Stimulated activated CD4-positive, alpha-beta T cell treated with anti-CD3 and anti-CD28 coated beads, Interleukin-15, amount 100 ng/mL, for 1 hour (primary cell): ENCODE measurements at places on chromosomes 5 and 9.
A peak's percentile ranks its signal among the peaks of the same experiment; 100 is the strongest.

GRCh38 chr5:113274836-113275414 is 159.9 kb downstream of the TSSK1B start:
- no peak for DNase-seq

- DNase-seq, result no peak
Measured at GRCh38 chr5:5586721-5587120, 164.2 kb downstream of the ICE1 start.

- no peak for DNase-seq
Measured at GRCh38 chr5:670396-671270, 22.5 kb downstream of the TPPP start.

GRCh38 chr5:76804266-76804665 is 14.6 kb upstream of the F2RL1 start:
- DNase-seq, result no peak

- DNase-seq, result no peak
Measured at GRCh38 chr5:109674596-109674995, 15.1 kb upstream of the MAN2A1 start.

DNA sequence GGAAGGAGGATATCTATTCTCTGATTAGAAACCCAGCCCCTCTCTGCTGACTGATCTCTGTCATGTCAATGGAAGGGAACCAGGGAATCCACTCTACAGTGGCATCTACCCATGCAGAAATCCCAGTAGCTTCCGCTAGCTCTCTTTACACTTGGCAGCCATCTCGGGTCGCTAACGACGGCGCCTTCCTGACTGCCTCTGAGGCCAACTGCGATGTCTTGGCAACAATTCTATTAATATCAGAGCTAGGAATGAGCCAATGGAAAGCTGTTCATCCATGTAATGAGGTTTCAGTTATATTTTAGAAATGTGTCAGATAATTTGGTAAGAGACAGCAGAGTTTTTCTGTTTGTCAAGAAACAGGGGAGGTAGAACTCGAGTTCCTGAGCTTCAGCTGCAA is 67.6 kb upstream of the ATP10B start:
- DNase-seq, result no peak

DNA sequence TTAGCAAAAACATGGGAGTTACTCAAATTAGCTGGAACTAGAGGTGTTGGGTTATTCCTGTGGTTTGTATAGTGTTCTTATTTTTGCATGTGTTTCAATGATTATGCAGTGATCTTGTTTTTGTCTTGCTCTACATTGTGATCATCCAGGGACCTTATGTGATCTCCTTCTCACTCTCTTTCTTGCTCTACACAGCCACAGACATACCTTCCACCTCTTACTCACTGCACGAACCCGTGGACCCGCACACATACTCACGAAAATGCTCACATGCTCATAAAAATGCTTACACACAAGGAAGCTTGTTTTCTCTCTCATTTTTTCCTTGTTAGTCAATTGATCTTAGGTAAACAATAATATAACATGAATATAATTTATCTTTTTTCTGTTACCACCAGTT is 187.1 kb downstream of the KDM4C start:
- DNase-seq, result no peak

DNA sequence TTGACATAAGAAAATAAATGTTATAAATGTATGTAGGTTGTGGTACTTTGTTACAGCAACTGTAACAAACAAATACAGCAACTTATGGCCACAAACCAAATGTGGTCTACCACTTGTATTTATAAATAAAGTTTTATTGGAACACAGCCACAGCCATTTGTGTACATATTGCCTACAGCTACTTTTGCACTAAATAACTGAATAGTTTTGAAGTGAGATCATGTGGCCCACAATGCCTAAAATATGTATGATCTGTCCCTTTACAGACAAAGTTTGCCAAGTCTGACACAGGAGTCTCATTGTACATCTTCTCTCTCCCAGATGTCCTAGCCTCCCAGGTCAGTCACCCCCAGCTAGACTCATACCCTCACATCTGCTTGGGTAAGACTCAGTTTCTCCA is 283.6 kb upstream of the PRDM9 start:
- DNase-seq, result no peak

DNA sequence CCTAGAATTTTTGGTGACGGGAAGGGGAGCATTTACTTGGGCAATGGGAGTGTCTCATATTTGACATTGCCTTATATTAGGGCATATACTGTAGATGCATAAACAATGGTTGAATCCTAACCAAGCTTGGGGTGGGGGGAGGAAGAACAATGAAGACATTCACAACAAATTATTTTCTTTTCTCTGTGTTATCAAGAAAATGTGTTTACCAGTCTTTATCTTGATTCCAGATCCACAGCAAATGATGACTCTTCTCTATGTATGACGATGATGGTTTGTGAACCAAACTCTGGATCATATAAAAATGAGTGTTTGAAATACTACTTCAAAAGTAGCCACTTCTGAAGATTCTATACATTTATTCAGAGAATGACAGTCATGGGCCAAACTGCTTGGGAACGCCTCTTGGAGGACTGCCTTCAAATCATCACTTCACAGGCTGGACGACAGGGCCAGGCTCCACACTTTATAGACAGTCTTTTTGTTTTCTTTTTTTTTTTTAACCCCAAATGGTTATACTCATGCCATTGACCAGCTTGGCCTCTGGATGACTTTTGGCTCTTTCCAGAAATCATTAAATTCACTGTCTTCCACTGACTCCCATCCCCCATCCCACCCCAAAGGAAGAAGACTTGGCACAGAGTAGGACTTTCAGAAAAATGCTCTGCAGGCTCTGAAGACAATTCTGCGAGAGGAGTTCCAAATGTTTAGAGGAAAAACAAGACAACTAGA is 123.8 kb upstream of the LIFR start:
- no peak for DNase-seq

GRCh38 chr9:137156567-137157375 is 13.1 kb downstream of the LRRC26 start:
- peak; percentile 52 for DNase-seq

GRCh38 chr5:88861231-88861630 is 21.8 kb downstream of the MEF2C start:
- DNase-seq, result no peak

DNA sequence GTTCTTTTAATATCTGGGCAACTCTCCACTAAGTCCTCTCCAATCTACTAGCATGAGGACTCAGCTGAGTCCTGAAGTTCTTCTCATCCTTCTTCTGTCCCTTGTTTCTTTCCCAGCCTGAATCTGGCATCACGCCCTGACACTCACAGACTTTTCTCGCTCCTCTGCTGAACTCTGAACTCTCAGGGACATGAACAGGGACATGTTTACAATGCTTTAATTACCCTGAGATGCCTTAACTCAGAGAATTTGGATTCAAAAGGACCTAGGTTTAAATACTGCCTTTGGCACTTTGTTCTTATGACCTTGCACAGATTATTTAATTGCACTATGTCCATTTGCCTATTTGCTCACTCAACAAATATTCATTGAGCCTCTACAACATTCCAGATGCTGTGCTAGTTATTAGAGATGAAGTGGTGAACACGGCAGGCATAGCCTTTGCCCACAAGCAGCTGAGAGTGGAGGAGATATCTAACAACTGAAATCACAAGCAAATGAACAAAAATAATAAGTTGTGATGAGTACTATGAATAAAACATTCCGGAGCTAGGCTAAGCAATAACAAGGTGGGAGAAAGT is 106.0 kb downstream of the ADRB2 start:
- DNase-seq, result no peak

DNA sequence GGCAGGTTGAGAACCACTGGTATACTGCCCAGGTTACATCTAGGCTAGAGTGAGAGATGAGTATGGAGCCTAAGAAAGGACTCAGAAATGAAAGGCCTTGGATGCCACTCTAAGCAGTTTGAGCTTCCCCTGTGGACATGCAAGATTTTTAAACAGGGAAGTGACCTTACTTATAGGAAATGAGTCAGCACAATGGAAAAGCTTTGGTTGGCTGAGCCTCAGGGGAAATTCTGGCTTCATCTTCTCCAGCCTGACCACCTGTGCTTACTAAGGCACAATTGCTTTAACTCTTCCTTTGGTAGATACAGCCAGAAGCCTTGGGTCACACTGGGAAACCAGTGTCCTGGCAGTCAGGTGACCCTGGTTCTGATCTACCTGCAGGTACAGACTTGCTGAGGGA is 380.2 kb upstream of the ZNF462 start:
- no peak for DNase-seq

- DNase-seq, result no peak
Measured at GRCh38 chr9:117485176-117485575, 70.3 kb upstream of the ASTN2 start.

DNA sequence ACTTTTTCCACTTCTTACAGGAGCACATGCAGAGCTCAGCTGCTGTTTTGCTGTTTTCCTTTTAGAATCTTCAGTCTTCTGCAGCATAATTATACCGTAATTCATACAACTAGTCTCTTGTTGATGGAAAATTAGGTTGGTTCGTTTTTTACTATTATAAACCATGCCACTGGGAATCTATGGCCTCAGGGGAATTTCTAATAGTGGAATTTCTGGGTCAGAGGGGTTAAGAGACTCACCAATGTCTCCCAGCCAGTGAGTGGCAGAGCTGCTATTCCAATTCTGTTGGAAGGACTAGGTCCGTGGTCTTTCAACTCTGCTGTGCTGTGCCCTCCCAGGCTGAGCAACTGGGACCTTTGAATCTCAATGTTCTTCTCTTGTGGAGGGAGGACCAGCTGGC is 282.5 kb downstream of the ZSWIM6 start:
- no peak for DNase-seq

- no peak for DNase-seq
Measured at GRCh38 chr5:1295650-1296037, 776 bp upstream of the TERT start.

DNA sequence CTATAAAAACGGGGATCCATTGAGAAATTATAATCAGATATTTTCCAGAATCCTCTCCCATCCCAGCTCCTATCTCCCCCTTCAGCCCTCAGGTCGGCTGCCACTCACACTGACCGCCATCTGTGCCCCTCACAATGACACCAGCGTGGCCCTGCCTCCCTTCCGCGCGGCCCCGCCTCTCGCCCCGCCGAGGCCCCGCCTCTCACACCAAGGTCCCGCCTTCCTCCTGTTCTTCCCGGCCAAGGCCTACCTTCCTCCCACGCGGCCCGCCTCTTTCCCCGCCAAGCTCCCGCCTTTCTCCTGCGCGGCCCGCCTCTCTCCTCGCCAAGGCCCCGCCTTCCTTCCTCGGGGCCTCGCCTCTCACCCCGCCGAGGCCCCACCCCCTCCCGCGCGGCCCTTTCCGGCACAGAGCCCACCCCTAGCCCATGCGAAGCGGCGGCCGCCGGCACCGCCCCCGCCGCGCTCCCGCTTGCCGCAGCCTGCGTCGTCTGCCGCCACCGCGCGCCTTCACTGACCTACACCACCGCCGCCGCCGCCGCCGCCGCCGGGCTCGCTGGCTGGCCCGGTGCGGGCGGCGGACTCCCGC is at the start of gene DNAJC21:
Gene DNAJC21 (plus strand): TSS at position 426 of the 586 bp plus-strand sequence. CDS start 261 bp downstream, outside the sequence.
- peak; percentile 97 for DNase-seq

DNA sequence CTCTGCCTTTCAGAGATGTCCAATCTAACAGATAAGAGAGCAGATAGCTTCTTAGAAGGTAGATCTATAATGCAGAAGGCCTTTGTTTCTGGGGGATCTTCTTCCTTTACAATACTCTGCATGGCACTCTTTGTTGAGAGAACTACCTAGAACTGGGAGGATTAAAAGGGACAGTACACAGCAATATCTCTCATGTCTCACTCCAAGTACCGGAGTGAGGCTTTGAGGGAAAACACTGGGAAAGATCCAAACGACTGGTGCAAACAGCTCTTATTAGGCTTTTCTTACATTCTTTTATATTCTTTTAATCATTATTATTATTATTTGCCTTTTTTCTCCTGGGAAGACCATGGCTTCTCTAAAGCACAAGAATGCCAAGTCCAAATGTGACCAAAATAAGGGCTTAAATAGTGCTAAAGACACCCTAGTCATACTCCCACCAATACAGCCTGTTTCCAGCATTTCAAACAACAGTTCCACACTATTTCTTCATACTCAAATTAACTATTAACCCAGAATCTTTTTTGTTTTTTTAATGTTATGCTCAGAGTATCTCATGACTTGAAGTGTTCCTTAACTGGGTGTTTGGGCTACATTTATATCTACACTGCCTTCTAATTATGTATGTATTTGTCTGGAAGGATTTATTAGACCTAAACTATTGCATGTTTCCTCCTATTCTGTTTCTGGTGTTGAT is 52.7 kb downstream of the ABHD17B start:
- no peak for DNase-seq

GRCh38 chr9:95096807-95097206 is 220.7 kb downstream of the FANCC start:
- no peak for DNase-seq

DNA sequence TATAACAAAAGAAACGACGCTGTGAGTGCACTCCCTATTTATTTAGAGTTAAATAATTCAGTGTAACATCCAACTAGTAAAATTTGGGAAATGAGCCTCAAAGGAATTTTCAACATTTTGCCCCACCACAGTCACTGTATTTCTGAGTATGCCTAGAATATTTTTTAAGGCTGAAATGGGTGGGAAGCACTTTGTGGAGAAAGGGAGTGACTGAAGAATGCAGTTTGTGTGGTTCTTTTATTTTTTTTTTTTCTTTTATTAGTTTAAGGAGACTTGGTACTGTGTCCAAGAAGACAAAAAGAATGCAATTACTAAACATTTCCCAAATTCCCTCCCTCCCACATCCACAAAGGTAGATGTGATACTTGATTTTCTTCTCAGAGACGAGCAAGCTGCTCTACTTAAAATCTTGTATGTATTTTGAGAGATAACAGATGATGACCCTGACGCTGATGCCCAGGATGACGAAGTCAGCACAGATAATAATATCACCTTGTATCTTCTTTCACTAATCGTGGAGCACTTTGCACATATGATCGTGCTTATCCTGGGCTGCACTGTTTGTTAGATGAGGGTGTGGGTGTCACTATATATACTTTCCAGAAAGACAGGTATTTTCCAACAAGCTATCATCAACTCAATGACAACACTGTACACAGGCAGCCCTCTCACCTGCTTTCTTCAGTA is 586.3 kb downstream of the RAB3C start:
- DNase-seq, result no peak

GRCh38 chr5:151937851-151938250 is 13.2 kb upstream of the GLRA1 start:
- DNase-seq, result no peak

DNA sequence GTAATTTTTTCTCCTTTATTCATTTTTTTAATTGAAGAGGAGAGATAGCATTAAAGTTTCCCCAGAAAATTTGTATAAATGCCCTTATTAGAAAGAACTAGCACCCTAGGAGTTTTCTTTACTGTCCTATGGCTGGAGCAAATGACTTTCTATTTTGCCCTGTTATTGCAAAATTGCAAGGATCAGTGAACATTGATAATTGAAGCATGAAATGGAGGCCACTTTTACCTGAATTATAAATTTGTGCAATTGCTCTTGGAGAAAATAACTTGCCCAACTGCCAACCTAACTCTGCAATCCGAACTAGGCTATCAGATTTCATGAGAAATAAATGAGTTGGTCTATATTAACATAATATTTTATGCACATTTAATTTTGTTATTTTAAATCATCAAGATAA is 111.9 kb downstream of the MTRR start:
- DNase-seq, result no peak

DNA sequence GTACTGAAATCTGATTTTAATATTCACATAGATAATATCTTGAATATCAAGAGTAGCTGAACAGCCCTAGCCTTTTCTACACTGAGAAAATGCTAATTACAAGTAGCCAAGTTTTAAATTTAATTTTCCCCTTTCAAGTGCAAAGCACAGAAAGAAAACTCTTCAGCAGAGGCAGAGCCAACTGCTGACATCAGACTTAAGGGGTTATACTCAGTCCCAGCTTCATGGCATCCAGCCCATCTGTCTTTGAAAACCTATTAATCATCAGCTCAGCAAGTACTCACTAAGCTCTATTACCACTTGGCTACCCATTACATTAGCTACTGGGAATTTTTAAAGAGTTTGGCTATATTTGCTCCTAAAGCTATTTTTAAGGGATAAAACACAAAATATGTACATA is 220.5 kb downstream of the SLC12A2 start:
- no peak for DNase-seq
